ENCODE measurements at places on chromosomes 7 and 10.

GRCh38 chr7:130420943-130421578, 19.8 kb downstream of the CEP41 start:
- DNase-seq, result no peak

DNA sequence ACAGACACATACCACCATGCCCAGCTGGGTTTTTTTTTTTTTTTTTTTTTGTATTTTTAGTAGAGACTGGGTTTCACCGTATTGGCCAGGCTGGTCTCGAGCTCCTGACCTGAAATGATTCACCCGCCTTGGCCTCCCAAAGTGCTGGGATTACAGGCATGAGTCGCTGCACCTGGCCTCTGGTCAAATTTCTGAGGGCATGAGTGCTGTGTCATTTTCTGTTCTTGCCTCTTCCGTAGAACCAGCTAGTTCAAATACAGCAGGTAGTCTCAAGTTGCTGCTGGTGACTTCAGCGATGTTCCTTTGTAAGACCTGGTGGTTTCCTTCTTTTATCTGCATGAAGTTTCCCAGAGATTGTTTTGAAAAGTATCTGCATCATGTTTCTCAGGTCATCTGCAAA, 134.8 kb upstream of the SHH start:
- DNase-seq, result no peak

GRCh38 chr7:151306374-151306773, 35.2 kb upstream of the NUB1 start:
- no peak for DNase-seq

DNA sequence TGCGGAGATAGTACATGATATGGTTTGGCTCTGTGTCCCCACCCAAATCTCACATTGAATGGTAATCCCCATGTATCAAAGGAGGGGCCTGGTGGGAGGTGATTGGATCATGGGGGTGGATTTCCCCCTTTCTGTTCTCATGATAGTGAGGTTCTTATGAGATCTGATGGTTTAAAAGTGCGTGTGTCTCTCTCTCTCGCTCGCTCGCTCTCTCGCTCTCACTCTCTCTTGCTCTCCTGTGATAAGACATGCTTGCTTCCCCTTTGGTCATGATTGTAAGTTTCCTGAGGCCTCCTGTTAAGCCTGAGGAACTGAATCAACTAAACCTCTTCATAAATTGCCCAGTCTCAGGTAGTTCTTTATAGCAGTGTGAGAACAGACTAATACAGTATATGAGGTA, 171.9 kb downstream of the NSUN6 start:
- DNase-seq, result no peak

DNA sequence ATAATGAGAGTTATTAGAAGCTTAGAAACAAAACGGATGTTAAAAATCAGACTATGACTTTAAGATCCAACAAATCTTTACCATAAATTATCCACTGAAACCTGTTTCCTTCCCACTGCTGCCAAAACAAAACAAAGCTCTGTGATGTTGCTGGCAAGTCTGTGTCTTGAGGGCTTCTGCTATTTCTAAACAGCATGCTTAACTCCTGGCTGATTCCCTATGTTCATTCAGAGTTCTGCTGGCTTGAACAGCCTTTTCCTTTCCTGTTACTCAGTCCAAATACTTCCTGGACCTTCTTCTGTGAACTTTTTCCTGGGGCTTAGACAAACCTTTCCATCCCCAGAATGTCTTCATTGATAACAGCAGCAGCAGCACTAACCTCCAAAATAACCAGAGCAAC, 448.1 kb downstream of the SORCS1 start:
- no peak for DNase-seq

DNA sequence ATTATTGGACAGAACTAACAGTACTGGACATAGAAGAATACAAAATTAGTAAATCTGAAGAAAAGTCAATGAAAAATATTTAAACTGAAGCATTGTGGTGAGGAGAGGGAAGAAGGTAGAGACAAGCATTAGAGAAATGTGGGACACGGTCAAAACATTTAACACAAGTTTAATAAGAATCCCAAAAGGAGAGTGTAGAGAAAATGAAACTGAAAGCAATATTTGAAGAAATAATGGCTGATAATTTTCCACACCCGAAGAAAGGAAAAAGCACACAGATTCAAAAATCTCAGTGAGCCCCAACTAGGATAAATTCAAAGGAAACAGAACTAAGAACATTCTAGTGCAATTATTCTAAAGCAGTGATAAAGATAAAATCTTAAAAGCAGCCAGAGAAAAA, 126.4 kb upstream of the LRRTM3 start:
- DNase-seq, result no peak

DNA sequence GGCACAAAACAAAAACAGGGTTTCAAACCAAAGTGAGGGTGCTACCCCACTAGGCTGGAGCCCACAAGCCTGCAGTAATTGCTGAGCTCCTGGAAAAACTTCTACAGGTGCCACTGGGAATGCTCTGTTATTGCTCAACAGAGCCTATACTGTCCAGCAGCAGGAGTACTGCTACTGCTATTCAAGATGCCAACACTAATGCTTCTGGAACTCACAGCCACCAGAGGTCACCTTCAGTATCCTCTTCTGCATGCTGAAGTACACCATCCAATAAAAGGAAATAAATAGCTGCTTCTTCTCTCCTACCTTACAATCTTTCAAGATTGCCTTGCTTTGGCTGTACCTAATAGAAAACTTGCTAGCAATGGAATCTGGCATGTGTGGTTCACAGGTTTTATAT, 222.0 kb downstream of the LRRN3 start:
- DNase-seq, result no peak

- DNase-seq, result no peak
These were observed 7.8 kb downstream of the SUN1 start for GRCh38 chr7:840001-840600.

- DNase-seq, result no peak
These were observed 2.1 kb downstream of the GALNTL5 start for GRCh38 chr7:151958036-151959010.

- no peak for DNase-seq
These were observed 692 bp downstream of the NEURL1 start for GRCh38 chr10:103493916-103494877.

- no peak for DNase-seq
These were observed 42.4 kb downstream of the TBATA start for GRCh38 chr10:70742537-70743429.

DNA sequence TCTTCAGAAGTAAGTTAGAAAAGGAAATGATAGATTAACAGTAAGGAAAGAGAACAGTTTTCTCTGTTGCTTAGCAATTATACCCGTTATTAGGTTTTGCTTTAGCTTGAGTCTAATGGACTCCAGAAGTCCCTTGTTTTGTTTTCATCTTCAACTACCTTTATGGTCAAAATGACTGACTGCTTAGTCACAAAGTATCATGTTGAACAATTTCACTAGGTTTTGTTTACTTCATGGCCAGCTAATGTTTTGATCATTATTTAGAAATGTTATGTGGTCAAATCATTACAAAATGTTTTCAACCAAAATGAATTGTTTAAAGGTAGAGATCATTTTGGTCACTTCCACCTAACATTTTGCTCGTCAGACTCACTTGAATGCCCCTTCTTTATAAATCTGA, 1.9 kb downstream of the UBN2 start:
- DNase-seq, result no peak

DNA sequence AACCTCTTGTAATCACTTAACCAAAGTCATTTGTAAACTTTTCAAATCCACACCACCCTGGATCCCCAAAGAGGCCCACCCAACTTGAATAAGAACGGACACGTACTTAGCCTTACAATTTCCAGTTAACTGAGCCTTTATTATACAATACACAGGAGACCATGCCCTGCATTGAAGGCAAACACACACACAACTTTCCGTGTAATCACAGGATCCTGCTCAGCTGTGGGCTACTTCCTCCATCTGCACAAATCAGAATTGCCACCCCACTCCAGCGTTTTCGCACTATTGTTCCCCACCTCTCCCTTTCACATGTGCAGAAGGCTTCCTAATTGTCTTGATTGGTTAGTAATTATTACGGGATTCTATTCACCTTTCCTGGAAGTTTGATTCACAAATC, 12.1 kb upstream of the PODXL start:
- no peak for DNase-seq

GRCh38 chr10:7817984-7818294, 366 bp upstream of the TAF3 start:
- no peak for DNase-seq

DNA sequence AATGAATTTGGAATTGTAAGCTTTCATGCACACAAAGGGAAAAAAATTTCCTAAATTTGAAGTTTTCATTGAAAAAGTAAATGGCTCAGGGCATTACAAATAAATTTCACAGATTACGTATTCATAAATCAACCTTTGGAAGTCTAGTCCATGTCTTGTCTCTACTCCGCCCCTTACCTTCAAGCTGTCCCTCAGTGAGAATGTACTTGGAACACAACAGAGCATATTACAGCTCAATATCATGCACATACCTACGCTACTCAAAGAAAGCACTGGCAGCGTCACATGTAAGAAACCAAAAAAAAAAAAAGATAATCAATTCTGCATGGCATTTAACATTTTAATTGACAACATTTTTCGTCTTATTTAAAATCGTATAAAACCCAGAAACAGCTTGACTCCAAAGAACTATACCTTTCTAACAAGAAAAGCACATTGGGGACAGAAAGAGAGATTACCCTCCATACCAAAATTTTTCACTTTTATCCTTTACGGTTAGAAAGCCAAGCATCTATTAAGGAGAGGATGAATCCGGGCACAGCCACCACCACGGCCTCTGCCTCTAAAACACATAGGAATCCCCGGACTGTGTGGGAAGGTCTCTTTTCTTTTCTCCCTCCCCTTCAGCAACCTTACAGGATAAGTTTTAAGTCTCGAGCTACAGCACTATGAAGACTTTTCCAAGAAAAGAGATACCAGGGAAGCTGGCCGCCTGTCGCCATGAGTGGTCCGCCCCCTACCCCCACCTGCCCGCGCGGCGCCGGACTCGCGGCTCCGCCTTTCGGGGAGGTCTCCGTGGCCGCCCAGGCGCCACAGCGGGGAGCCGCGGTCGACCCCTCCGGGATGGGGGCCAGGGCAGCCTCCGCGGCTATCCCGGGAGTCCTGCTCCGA, 1.1 kb downstream of the JMJD1C start:
- DNase-seq, result no peak

DNA sequence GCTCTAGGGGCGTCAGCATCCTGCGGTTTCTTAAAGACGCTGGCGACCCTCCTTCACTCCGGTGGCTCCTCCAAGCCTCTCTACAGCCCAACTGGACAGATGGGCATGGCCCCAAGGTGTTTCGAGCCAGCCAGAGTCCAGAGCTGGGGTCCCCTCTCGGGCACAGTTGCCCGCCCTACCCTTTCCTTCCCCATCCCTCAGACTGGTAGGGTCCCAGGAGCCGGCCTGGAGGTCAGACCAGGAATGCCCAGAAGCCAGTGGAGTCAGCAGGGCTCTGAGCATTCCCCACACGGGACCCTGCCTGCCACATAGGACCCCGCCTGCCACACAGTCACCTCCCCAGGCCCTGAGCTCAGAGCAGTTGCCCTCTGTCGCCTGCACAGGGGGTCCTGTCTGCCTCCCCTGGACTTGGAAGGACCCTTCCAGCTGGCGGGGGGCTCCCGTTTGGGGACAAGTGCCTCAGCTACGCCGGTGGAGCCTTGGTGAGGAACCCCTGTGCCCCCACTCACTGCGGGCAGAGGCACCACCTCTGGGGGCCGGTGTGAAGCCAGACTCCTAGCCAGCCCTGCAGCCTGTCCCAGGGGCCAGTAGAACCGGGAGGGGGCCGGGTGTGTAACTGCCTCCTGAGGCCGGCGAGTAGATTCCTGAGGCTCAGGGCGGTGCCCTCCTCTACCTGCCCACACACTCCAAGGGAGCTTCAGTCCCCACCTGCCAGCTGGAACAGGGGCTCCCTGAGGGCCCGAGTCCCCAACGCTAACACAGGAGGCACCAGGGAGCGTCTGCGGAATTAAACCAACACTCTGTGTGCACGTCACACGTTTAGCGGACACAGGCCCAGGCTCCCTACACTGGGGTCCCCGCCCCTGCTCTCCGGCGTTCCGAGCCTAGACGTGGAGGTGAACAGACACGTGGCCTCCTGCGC, 19.4 kb upstream of the PDGFA start:
- no peak for DNase-seq

GRCh38 chr7:130492523-130493274, 814 bp downstream of the MEST start:
- no peak for DNase-seq

- no peak for DNase-seq
These were observed 109.2 kb downstream of the PIP4K2A start for GRCh38 chr10:22605168-22605567.

DNA sequence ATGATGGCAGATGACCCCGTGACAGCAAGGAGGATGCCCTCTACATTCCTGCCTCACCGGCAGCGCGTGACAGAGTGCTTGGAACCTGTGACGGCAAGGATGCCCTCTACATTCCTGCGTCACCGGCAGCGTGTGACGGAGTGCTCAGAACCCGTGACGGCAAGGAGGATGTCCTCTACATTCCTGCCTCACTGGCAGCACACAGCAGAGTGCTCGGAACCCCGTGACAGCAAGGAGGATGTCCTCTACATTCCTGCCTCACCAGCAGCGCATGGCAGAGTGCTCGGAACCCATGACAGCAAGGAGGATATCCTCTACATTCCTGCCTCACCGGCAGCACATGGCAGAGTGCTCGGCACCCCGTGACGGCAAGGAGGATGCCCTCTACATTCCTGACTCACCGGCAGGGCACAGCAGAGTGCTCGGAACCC, 231.0 kb downstream of the DIP2C start:
- no peak for DNase-seq

DNA sequence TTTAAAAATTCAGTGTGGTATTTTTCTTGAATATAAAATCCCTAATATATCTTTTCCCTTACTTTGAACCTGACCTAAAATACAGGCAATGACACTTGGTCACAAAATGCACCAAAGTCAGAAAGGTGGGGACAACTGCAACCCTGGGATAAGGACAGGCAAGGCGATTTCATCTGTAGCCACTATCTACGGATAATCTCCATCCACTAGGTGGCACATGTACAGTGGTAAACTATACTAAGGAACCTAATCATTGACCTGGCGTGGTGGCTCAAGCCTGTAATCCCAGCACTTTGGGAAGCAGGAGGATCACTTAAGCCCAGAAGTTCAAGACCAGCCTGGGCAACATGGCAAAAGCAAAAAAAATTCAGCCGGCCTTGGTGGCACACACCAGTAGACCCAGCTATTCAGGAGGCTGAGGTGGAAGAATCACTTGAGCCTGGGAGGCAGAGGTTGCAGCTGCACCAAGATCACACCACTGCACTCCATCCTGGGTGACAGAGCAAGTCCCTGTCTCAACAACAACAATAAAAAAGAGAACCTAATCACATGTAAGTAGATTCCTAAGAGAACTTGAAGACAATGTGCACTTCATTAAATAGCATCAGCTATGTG, 98.9 kb downstream of the KMT2C start:
- no peak for DNase-seq

DNA sequence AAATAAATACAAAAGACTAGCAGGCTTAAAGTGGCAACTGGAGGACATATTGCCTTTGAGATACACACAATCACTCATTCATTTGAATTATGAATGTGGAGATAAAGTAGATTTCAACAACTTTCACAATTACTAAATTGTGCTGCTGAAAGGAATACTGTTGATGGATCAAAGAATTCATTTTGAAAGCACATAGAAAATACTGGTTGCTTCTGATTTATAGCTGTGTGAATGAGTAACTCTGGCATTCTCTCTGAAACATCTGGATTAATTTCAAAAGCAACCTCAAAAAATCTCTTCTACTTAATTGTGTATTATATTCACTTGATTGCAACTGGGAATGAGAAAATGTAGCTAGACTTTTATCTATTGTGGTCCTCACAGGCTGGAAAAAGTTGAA, 397.6 kb downstream of the THSD7A start:
- DNase-seq, result no peak
